B cell (primary cell): ENCODE measurements at places on chromosomes 5 and 9.

- DNase-seq: no peak
Observed at GRCh38 chr5:112693301-112693700, 44.4 kb upstream of the APC start.

DNA sequence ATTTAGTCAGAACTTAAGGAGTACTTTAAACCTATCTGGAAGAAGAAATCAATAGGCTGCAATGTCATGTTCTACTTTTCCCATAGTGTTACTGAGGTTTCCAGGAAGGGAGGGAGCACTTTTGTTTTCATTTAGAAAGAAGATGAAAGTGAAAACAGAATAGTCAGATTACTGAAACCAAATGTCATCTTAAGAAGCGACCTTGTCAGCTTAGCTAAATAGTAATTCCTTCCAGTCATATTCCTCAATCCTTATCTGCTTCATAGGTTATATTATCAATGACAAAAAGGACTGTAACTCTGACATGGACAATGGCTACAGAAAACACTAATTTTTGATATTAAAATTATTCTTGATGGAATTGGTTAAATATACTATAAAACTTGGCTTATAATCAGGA lies 27.7 kb downstream of the SAR1B start:
- DNase-seq: no peak

- no peak for DNase-seq
Observed at GRCh38 chr5:148962761-148963324, 100.0 kb downstream of the SH3TC2 start.

DNA sequence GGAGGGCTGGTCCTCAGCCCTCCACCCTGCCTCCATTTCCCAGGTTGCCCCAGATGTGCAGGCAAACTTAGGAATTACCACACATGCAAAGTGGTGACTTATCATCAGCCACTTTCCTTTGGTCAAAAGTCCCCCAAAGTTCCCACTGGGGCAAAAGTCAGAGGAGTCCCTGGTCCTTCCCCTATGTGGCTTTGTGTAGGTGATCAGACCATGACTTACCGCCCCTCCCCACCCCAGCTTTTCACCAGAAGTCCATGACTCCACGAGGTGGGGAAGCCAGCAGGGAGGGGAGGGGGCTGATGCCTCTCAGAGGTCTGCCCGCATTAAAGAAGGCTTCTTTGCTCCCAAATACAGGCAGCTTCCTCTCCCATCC lies 5.8 kb downstream of the TRAF1 start:
- DNase-seq: no peak

GRCh38 chr5:17743580-17744435 lies 109.5 kb downstream of the TAF11L14 start:
- no peak for DNase-seq

- DNase-seq: no peak
Observed at GRCh38 chr5:169649486-169649885, 12.4 kb downstream of the DOCK2 start.

- no peak for DNase-seq
Observed at GRCh38 chr9:20995616-20996015, 35.8 kb downstream of the HACD4 start.

DNA sequence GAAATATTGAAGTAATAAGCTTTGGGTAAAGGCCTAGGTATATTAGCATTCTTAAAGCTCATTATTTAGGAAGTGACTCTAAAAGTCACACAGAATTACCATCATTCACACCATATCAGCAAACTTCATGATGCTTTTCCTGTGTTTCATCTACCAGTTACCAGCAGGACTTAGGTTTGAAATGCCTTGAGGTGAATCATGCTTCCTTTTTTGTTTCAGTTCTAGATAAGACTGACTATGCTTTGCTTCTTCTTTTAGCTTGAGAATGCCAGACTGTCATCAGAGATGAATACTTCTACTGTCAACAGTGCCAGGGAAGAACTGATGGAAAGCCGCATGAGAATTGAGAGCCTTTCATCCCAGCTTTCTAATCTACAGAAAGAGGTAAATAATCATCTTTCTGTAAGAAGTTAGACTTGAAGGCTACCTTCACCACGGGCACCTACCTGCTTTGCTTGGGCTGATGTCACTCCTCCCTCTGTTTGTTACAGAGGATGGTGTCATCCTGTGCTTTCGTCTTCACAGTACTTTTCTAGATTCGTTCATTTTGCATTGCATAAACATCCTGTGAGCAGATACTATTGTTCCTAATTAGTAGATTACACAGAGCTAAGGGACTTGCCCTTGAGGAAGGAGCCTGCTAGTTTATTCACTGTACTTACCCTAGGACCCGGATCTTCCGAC lies 34.7 kb downstream of the LMNB1 start:
- DNase-seq: peak; percentile 46

GRCh38 chr9:122463828-122464632 lies 13.7 kb downstream of the OR1J1 start:
- DNase-seq: peak; percentile 42

DNA sequence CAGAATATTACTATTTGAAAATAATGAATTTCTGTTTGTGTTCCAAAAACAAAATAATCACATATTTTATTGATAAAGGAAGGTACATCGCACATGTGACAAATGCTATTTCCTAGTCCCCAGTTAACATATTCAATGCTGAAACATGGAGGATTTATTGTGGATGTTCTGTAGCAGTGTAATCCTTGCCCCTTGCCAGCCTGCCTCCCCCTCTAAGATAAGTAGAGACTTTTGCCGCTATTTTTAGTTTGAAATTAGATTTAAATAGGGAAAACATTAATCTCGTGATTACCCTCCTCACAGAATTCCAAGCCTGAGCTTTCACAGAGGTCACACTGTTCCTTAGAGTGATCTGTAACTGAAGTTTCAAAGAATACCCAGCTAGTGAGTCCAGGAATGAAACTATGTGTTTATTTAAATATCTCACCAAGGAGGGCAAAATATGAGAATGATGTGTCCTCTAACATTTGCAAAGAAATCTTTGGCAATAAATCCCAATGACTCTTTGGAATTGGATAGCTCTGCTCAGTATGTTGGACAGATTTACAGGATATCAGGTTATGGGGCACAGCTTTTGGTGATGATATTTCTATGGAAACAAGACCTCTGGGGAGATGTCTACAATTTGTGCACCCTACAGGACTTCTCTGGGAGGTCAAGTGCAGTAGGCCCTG lies 17.3 kb downstream of the CTXN3 start:
- DNase-seq: no peak

DNA sequence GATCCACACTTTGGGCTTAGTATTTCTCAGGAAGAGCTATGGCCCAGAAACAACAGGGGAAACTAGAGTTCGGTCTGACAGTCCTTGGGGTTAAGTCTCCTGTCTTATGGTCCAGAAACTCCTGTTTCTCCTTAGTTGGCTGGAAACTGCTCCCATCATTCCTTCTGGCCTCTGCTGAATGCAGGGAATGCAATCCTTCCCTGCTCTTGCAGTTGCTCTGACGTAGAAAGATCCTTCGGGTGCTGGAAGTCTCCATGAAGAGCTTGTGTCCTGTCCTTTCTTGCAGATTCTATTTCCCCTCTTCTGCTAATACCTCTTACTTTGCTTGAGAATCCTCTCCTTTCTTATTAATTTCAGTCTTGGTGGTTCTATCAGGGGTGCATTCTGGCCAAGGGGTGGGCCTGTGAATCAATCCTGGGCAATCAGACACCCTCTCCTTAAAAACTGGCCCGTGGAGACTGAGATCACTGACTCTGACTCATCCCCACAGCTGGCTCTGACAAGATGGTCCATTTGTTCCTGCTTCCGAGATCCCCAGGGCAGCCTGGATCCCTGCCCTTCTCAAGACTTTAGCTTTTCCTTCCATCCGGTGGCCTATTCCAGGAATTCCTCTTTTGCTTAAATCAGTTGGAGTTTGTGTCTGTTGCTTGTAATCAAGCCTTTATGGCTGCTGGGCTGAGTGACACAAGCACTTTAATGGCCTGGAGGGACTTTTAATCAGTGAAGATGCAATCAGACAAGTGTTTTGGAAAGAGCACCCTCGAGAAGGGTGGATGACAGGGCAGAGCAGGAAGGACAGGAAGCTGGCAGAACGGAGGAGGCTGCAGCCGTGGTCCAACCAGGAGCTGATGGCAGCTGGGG lies 23.7 kb downstream of the PTGS1 start:
- DNase-seq: no peak

DNA sequence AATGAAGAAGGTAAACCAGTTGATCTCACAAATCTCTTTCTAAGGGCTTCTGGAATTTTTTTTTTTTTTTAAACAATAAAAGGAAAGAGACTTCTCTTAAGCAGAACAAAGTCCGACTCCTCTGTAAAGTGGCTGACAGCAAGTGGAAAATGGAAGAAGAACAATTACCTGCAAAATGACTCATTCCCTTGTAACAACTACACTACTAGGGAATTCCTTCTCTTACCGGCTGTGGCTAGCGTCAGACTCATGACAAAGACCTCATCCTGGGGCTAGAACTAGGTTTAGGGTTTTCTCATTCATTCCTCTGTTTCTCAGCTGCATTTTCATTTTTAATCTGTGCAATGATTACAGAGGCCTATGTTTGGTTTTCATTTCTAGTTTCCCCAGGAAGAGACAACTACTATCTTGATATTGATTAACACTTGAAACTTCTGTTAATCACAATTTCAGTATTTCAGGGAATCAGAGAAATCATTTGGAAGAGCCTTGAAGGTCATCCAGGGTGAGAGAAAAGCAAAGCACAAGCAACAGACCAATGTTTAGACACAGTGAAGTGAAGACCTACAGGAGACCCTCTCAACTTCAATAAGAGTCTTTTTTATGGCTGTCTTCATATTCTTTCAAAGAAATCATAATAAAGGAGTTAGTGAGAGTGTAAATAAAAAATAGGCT lies 437.9 kb downstream of the RAB3C start:
- no peak for DNase-seq

- no peak for DNase-seq
Observed at GRCh38 chr9:92066168-92066567, 49.0 kb downstream of the SPTLC1 start.

- DNase-seq: no peak
Observed at GRCh38 chr5:87844449-87844848, 424.2 kb downstream of the TMEM161B start.

- no peak for DNase-seq
Observed at GRCh38 chr9:15982182-15982581, 429.3 kb downstream of the CCDC171 start.

DNA sequence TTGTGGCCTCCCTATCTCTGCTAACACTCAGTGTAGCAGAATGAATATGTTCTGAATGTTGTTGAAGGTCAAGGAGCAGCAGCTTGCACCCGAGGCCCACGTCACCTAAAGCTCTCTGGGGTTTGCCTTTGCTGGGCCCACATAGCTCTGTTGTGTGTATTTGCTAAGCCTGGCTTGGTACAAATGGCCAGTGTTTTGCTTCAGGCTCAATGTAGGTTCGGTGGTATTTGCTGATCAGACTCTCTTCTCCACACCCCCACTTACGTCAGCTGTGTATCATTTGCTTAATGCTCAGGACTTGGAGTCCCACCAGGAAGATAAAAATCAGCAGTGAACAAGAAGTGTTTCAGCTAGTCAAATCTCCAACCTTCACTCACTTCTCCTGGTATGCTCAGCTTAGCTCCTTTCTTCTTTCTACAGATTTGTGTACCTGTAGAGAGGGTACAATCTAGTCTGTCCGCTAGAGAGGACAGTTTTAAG lies 4.8 kb upstream of the RFESD start:
- DNase-seq: no peak

DNA sequence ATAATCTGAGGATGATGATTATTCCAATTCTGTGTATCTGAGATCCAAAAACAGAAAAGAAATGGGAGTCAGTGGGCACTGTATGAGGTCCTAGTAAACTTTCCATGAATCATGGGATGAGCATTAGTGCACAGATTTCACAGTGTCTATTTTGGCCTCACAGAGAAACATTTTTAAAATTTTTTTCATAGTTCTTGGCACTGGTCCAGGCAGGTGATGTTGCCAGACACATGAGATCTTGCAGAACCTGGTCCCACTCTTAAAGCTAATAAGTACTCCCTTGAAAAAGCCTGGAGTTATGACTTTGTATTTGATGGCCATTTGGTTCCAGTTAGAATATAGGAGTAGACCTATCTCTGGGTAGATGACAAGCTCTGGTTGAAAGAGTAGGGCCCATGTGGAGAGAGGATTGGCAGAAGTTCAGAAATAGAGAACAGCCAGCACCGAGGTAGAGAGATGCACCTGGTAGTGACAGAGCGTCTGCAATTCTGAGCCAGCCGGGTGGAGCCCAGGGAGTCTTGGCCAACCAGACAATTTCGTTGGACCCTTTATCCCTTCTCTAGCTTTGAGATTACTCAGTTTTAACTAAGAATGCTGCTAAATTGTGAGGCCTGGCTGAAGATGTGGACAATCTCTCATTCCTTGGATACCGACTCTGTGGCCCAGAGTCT lies 6.3 kb upstream of the TNFSF15 start:
- no peak for DNase-seq

DNA sequence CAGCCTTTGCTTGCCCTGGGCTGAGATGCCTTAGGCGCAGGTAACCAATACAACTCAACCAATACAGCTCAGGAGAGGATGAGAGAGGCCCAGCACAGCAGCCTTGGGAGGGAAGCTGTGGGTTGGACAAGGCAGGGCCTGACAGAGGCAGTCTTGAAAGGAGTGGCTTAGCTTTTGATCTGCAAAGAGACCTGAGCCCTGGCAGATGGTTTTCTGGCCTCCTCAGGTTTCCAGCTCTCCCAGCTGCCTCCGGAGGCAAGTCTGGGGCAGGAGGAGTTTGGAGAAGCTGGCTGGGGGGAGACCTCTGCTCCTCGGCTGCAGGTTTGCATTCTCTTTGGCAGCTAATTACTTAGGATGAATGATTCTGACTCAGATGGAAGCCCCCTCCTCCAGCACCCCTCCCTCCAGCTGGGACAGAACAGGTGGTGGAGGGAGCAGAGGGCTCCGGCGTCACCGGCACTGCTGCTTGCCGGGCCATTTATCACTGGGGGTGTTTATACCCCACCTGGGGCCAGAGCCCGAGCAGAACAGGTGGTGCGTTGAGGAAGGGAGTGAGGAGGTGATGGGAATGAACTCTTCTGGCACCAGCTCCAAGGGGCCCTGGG lies 50.8 kb downstream of the TSPAN17 start:
- DNase-seq: no peak

GRCh38 chr9:32092031-32092430 lies 292.4 kb upstream of the ACO1 start:
- no peak for DNase-seq

DNA sequence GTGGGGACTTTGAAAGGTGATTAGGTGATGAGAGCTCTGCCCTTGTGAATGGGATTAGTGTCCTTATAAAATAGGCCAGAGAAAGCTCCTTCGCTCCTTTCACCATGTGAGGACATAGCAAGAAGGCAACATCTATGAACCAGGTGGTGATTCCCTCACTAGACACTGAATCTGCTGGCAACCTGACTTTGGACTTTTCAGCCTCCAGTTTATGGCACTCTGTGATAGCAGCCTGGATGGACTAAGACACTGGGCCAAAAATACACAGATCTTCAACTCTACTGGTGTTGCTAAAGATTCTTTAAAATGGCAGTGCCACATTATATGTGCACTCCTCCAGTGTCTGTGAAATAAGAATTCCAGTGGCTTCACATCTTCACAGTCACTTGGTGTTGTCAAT lies 41.2 kb upstream of the COL15A1 start:
- DNase-seq: no peak
